ENCODE measurements at places on chromosomes 5 and 9.

DNA sequence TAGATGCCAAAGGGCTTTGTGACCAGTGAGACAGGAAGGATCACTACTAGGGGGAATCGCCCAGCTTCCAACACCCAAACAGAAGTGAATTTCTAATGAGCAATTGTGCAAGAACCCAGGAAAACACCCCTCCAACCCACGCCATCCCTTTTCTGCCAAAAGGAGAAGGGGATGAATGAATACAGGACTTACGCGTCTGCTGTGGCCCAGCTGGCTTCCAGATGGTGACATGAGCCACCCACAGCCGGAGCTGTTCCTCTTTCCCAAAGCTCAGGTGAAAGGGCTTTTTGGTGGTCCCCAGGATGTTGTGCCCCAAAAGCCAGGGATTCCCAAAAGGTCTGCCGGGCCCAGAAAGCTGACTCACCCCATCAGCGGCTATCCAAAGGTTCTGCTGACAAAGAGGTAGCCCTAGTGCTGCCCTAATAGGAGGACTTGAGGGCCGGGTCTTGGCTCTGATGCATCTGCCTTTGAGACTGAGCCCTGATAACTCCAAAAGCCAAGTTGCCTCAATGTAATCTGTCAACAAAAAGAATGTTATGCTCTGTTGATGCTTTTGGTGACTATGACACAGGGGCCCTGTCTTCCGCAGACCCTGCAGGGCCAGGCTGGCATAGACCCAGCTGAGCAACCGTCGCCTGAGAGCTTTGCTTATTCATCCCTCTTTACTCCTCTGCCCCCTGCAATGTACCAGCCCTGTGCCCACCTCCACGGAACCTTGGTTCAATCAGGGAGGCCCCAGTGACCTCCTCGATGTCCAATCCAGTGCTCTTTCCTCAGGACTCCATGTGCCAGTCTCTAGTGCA, 14.5 kb downstream of the GSN start:
- DNase-seq = peak; percentile 82

DNA sequence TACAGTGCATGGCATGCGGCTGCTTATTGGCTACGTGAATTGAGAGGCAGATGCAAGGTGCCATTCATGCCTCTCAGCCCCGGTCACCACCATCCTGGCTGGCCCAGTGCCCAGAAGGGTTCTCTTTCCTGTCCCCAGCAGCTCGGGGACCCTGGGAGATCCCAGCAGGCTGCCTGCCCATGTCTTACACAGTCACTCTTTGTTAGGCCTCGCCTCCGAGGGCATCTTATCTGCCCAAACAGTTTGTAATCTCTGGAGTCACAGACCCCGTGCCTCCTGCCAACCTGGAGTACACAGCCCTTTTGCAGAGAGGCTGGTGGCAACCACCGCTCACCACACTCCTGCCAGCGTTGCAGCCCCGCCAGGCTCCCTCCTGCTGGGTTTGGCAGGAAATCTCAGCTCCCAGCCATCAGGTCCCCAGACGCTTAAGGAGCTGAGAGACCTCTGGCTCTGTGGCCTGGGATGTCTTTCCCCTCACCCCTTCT, 7.0 kb upstream of the AK1 start:
- DNase-seq = no peak

DNA sequence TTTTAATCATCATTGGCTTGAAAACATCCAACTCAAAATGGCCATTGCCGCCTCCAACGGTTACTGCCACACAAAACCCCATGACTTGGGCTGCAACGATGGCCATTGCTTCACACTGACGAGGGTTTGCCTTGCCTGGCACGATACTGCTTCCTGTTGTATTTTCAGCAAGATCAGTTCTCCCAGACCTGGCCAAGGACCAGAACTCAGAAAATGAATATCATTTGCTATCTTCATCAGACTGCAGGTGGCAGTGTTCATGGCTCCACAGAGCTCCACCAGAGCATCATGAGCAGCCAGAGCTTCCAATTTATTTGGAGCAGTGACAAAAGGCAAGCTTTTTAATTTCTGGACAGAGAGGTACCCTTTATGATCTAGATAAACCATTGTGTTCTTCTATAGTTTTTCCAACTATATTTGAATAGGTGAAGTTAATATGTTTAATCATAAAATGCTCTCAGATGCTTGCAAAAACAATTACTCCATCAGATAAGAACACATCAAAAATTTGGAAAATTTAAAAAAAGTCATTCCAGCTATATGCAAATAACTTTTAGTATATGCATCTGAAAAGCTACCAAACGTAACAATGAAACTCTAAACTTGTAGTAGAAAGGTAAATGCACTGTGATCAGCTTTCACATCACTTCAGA, 10.4 kb downstream of the AMACR start:
- DNase-seq = peak; percentile 82

DNA sequence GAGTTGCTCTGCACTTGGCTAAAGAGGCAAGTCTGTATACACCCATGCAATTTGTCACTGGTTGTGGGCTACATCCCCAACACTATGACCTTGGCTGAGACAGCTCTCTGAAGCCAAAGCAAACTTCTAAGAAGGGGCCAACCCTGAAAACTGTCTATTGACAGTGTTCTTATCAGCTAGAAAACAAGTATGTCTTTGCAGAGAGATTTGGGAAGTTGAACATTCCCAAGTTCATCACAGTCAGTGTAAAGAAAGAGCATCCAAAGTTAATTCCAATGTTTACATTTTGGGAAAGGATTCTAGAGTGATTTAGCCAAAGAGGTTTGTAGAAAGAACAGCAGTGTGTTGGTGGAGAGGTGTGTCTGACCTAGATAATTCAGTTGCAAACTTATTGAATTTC, 711.1 kb upstream of the CHD1 start:
- DNase-seq = no peak

DNA sequence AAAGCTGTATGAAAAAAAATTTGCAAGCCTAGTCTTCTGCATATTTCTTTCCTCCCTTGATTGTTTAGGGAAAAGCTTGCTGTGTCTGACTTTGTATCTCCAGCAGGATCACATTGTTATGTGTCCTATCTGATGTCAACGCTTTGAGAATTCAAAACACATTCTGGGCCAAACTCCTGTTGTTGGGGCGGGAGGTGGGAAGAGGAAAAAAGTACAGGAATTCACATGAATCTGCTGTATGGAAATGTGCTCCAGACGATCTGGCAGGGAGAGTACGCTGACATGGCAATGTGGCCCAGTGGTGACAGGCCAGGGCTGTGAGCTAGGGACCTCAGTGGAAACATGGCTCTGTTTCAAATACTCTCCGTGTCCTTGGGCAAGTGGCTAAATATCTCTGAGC, 87.4 kb upstream of the GNA14 start:
- peak; percentile 68 for DNase-seq

DNA sequence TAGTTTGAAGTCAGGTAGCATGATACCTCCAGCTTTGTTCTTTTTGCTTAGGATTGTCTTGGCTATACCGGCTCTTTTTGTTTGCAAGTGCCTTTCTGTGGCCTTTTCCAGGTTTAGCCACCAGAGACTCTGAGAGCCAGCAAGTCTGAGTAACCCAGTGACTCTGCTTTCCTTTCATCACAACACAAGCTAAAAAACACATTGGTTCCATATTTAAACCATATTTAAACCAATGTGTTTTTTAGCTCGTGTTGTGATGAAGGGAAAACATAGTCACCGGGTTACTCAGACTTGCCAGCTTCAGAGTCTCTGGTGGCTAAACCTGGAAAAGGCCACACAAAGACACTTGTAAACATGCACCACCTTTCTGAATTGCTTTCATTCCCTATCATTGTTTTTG, 493.3 kb downstream of the NTRK2 start:
- DNase-seq = no peak

DNA sequence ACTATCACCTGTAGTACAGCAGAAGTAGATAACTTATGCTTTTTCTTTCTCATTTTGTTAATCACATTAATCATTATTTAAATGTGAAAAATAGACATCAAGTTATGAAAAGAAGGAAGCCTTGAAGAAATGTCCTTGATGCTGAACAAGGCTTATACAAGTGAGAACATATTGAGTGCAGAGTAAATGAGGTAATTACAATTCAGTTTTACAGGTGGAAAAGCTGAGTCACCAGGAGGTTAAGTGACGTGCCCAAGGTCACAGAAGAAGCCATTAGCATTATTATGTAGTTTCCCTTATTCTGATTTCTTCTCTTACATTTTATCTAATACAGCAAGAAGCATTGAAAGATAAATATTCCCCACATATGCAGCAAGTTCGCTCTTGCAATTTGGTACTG, 998.5 kb upstream of the CDH6 start:
- DNase-seq = no peak

GRCh38 chr9:91248707-91249106, 113.0 kb downstream of the AUH start:
- DNase-seq = no peak

DNA sequence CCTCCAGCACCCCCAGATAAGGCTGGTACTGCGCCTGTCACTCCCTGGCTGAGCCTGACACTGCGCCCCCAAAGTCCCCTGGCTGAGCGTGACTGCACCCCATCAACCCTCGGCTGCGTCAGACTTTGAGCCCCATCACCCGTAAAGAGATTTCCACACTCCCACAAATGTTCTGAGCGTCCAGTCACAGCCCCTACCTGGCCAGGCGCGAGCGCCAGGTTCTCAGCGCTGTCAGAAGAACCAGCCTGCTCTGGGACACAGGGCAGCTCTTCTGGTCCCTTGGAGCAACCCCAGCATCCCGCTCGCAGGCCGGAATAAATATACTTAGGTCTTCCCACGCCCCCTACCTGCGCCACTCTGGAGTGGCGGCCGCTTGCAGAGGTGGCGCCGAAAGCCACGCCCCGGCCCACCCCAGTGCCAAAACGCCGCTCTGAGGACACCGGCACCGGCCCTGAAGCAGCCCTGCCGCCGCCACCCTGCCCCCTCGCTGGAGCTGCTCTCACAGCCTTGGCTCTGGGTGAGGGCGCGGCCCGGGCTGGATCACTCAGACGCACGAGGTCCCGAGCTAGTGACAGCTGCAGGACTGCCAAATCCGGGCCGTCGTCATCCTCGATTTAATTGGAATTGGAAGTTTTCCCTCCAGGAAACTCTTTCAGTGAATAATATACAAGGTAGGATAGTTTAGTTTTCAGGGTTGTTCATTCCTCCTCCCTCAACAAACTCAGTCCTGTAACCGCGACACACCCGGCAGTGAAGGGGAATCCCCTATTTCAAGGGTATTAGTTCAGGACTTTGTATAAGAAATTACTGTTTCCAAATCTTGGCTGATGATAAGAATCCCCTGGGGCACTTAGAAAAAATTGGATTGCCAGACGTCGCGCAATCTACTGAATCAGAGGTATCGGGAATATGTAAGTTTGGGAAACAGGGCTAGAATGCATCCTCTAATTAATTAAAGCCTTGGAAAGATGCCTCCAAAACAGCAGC, 1.2 kb upstream of the CEMIP2 start:
- peak; percentile 39 for DNase-seq

- peak; percentile 87 for DNase-seq
Measured at GRCh38 chr5:143495821-143496275, 92.4 kb upstream of the NR3C1 start.

DNA sequence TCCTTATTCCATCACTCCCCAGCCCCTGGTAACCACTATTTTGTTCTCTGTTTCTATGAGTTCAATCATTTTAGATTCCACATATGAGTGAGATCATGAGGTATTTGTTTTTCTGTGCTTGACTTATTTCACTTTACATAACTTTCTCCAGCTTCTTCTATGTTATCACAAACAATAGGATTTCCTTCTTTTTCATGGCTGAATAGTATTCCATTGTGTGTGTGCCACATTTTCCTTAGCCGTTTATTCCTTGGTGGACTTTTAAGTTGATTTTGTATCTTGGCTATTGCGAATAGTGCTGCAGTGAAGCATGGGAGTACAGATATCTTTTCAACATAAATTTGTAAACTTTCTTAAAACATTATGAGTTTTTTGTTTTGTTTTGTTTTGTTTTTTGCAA, 15.1 kb downstream of the SYK start:
- no peak for DNase-seq

DNA sequence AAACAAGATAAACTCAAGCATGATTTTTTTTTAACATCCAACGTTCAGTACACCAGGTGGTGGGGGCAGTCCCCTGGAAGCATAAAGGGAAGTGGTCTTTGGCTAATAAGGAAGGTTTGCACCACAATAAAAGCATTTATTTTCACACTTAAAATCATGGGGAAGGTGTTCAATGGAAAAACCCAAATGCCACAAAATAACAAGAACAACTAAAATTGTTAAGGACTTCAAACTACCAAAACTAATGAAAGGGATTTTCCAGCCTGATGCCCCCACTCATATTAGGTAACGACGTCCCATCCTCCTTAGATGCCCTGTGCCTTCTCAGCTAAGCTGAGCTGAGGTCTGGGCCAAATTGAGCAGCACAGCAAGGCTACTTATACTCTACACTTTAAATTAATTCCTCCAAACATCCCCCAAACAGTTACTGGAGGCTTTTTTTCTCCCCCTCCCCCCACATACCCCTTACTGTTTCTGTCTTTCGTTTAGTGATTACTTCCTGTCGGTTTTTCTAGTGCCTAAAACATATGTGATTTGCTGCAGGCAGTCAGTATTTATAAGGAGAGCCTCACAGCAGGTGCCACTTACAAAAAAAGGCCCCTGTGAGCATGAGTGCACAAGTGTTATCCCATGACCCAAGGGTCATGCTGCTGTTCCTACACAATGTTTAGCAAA, 259.7 kb upstream of the ZNF608 start:
- no peak for DNase-seq

DNA sequence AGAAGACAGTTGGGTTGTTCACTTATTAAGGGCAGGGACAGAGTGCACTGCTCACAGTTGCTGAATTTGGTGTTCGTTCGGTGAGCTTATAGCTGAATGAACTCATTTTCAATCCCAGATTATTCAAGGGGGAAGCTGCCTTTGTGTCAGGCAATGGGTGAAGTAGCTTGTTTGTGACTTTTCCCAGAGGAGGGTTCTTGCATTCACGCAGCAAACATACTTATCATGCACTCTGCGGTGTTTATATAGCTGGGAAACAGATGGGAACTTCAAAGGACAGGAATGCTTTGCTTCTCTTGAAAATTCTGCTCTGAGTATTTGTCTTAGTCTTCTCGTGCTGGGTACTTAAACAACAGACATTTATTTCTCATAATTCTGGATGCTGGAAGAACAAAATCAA, 64.7 kb upstream of the ABCA1 start:
- DNase-seq = peak; percentile 64

GRCh38 chr9:131423171-131423581, 29.3 kb downstream of the PRRC2B start:
- peak; percentile 82 for DNase-seq

DNA sequence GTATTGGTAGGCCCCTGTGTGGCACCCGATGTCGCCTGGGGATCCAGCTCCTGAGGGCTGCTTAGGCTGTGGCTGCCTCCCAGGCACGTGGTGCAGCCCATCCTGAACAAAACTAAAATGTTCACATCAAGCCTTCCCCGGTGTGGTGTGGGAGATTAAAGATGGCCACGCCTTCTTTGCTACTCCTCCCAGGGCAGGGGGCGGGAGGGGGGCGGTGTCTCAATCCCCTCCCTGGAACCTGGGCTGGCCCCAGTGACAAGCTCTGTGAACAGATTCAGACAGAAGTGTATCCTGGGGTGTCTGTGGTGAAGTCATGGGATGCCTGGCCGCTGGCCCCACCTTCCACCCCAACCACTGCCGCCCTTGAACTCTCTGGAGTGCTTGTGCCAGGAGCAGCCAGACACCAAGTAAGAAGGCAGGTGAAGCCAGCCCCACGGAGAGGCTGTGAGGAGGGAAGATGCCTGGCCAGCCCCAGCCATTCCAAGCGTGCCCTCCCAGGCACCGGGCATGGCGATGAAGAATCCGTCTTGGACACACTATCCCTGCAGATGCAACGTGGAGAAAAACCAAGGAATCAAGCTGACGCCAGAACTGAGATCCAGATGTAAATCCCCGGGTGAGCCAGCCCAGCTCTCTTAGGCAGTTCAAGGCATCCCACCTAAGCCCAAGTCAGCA, 75.8 kb downstream of the AK8 start:
- DNase-seq = no peak
